ENCODE measurements at places on chromosomes 2 and 18.
A peak's percentile ranks its signal among the peaks of the same experiment; 100 is the strongest.

- DNase-seq = no peak
Measured at GRCh38 chr2:149849591-149849990, 262.0 kb upstream of the MMADHC start.

GRCh38 chr2:150413910-150414309 is 73.6 kb downstream of the RND3 start:
- no peak for DNase-seq

DNA sequence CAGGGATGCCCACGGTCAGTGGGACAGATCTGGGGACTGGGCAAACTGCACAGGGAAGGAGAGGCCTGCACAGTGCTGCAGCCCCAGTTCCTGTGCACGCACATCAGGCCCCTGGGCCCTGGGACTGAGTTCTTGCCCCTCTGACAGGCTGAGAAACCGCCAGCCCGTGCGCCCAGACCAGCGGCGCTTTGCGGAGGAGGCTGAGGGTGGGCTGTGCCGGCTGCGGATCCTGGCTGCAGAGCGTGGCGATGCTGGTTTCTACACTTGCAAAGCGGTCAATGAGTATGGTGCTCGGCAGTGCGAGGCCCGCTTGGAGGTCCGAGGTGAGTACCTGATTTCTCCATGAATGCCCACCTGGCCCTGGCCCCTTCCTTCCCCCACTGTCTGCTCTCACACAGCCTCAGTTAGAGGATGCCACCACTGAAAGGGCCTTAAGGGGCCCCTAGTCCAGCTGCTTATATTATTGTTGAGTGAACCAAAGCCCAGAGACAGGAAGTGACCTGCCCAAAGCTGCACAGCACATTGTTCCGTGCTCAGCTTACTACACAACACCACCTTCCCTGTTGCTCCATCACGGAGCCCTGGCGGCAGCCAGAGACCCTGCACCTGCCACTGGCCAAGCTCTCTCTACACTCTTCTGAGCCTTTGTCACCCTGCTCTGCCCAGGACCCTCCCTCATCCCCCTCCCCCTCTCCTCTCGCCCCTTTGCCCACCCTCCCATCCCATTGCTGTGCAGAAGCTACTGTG is 29.8 kb downstream of the SPEG start:
- no peak for DNase-seq

DNA sequence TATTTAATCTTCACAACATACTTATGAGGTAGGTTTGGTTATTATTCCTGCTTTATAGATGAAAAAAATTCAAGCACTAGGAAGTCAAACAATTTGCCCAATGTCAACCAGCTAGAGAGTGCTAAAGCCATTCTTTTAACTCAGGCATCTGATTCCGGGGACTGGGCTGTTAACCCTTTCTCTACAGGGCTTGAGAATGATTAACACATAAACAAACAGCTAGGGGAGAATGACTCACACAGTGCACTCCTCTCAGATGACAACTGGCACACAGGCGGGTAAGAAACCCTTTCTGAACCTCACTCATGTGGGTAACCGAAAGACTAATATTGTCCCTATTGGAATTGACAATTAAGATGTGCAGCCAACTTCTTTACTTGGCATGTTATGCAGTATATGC is 86.3 kb upstream of the FSHR start:
- DNase-seq = no peak

DNA sequence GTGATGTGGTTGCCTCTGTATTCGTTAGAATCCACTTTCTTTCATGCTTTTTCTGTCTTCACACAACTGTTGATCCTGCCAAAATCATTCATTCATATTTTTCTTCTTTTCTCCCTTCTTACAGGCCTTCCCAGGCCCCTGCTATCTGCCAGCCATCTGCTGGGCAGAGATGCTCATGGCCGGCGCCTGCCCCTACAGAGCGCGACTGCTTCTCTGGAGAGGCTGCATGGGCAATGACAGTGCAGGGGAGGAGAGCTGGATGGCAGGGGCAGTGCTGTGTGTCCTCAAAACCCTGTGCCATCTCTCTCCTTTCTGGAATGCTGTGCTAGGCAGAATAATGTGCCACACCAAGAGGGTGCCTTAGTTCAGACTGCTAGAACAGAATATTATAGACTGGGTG is 125.2 kb downstream of the INHBB start:
- DNase-seq = no peak

- DNase-seq = peak; percentile 88
Measured at GRCh38 chr2:217901835-217902378, 100.9 kb downstream of the TNS1 start.

DNA sequence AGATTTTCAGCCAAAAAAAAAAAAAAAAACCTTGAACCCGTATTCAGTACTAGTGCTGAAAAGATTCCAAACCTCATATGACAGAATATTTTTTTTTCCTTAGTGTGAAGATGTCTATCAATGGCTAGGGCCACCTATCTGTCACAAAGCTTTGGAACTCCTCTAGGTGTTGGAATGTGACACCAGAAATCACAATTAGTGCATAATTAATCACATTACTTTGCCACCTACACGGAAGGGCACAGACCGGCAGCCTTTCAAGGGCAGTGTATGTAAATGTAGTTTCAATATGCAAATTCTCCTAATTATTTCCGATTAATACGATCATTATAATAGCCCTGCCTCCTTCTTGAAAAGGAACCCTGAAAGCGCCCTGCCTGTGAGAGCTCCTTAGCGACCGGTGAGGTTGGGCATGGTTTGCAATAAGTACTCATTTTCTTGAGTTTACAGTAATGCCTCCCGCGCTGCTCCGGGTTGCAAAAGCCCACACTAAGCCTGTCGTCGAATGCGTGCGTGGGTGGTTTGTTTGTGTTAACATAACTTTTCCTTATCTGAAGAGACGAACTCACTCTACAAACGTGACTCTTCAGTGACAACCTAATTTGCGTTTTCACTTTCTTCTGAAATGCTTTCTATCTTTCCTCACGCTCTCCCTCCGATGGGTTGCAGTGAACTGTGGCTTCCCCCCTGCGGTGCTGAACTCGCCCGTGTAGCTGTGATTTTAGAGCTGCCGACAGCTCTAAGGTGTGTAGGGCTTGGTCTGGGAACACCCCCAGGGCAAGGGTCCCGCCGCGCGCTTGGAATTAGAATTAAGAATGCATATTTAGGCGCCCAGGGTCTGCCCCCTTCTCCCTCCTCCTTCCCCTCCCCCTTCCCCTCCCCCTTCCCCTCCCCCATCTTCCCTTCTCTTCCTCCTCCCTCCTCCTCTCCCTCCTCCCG is 765 bp upstream of the ID2 start:
- DNase-seq = peak; percentile 82

GRCh38 chr2:176128982-176129796 is at the start of gene HOXD8:
Gene HOXD8 (plus strand): TSS chr2:176129705. CDS start chr2:176130367, 662 bp downstream.
- peak; percentile 63 for DNase-seq

GRCh38 chr18:75439348-75439747 is 11.8 kb upstream of the SMIM21 start:
- no peak for DNase-seq

- no peak for DNase-seq
Measured at GRCh38 chr18:27120246-27120645, 64.9 kb downstream of the CHST9 start.

GRCh38 chr2:7673853-7674252 is 756.6 kb downstream of the RNF144A start:
- no peak for DNase-seq

GRCh38 chr2:156890529-156891148 is 366.9 kb upstream of the GALNT5 start:
- DNase-seq = no peak

DNA sequence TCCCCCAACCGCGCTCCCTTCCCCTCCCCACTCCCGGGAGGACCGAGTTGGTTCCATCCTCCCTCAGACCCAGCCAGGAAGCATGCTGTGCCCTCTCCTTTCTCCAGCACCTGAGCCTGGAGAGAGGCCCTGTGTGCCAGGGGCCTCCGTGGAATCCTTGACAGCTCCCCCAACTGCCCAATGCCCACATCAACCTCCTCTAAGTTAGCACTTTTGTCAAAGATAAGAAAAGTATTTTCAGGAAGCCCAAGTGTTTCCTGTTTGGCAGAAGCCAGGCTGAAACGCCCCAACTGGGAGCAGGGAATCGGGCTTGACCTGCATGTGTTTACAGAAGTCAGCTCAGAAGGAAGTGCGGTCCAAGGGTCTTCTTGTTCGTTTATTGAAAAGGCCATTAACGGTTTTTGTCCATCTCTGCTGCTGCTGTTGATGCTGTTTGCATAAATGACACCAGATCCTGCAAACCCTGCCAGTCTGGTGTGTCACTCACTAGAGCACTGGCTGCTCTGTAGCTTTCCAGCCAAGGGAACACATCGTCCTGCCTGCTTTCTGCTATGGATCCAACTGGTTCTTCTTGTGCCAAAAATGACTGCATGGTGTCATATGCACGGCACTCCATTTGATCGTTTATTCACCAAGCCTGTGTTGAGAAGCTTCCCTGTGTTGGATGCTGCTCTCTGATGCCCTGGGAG is 35.4 kb upstream of the COL6A3 start:
- no peak for DNase-seq

GRCh38 chr2:239344857-239345216 is 56.0 kb downstream of the HDAC4 start:
- DNase-seq = no peak

DNA sequence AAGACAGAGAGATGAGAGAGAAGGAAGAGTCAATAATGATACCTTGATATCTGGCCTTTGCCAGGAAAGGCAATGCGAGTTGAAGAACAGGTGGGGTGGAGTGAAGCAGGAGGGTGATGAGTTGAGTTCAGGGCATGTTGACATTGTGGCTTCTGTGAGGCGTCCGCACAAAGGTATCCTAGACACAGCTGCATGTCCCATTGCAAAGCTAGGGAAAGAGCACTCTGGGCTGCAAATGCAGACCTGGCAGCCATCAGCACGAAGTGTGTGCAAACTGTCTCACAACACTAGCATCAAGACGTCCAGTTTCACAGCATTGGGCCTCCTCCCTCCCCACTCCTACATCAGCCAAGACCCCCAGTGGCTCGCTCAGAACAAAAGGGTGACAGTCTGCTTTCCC is 36.1 kb downstream of the TEX51 start:
- DNase-seq = no peak

DNA sequence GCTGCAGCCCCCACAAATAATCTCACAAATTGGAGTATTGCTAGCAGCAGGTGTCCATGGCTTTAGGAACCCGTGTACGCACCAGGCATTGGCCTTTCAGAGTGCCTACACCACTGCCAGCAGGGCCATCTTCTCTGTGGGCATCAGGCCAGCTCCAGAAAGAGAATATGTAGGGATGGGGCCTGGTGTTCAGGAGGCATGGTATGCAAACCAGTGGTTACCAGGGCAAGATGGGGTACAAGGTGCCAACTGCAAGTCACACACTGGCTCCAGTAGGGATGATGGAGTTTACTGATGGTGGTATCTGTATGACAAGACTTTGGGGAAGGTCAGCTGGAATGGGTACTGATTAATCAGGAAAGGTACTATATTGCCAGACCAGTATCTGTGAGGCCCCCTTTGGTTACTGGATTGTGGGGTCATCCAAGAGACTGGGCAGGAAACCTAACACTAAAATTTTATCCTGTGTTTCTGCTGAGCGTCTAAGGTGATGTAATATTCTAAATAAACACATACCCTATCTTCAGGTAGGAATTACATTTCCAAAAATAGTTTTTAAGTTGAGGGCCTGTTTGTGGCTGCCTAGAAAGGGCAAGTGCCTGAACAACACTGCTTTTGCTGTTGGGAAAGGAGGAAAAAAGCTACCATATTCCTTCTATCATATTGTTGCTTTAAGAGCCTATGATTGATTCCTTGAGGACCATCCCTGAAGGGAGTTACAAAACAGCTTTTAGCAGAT is 9.0 kb downstream of the CNOT9 start:
- no peak for DNase-seq

GRCh38 chr2:223971-224760 is 39.7 kb downstream of the SH3YL1 start:
- no peak for DNase-seq

DNA sequence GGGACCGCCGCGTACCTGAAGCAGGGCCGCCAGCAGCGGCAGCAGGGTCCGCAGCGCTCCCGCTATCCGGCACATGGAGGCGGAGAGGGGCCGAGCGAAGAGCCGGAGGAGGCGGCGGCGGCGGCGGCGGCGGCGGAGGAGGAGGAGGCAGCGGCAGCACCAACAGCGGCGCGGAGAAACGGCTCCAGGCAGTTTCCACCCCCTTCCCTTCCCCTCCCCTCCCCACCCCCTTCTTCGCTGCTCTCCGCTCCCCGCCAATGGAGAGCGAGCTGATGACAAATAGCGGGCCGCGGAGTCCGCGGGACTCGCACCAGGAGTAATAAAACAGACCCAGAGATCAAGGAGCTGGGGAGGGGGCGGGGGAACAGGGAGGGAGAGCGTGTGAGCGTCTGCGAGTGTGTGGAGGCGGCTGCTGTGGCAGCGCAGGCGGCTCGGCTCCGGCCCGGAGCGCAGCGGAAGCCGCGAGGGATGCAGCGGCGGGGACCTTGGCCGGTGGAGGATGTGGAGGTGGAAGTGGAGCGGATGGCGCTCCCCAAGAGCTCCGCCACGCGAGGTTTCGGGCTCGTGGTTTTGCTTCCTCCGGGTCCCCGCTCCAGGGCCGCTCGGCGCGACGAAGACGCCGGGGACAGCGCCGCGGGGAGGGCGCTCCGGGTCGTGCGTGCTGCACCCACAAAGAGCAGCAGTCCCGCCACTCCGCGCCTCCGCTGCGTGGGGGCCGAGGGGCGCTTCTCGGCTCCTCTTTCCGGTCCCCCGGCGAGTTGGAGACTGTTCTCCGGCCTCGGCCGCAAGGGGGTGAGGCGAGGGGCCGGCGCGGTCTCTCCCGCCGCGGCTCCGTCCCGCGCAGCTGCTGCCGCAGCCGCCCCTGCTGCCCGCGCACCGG is at the start of gene CDH2:
Gene CDH2, minus strand, starts transcription at position 183 of the 880 bp plus-strand sequence. Its CDS starts 108 bp downstream, at position 75.
- DNase-seq = peak; percentile 46

DNA sequence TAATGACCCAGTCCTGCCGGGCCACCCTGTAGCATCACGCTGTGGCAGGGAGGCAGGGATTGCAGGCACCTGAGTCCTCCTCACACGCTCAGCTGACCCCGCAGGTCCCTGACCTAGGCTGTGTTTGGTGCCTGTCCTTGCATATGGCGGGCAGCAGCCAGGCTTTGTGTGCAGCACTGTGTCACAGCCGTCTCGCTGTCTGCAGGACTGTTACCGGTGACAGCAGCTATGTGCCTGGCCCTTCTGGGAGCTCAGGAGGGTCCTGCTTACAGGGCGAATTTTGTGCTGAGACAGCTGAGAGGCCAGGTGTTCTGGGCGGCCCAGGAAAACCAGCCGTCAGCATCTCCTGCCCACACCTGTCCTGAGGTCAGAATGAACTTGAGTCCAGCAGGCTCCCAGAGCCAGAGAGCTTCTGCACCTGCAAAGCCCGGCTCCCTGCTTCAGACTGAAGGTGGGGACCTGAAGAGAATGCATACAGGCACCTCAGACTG is 10.4 kb upstream of the ARID5A start:
- DNase-seq = no peak

DNA sequence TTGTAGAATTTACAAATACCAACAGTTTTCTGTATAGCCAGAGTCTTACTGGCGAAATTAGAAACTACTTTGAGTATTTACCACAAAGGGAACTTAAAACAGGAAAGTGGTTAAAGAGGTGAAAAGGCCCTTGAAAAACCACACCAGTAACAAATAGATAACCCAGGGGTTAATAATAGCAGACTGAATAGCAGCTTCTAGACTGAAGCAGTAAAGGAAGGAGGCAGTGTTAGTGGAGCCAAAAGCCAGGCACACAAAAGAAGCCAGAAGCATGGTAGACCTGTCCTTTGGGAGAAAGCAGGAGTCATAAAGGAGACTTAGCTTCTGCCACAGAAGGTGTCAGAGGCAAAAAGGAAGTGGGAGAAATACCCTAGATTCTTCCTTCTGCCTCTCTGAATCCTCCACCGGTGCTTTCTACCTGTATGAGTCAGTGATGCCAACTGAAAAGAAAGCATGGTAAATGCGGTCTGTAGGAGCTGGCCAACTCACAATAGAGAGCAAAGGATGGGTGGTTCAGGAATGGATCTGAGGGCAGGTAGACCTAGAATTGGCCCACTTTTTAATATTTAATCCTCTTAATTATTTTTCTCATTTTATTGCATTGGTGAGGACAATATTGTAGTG is 97.3 kb downstream of the ARL6IP6 start:
- DNase-seq = no peak

Measured in left lung (tissue), 14 donors.